ENCODE measurements at places on chromosomes 3 and 15. TPM values are rescaled to one million over a fixed set of nuclear protein-coding genes. Genes with fewer than 3 reads are reported as not detected.

- DNase-seq = no peak
These were observed 1066.1 kb downstream of the FHIT start for GRCh38 chr3:60185161-60185560.

GRCh38 chr15:74725845-74726773 is 781 bp upstream of the CYP1A1 start:
- no peak for DNase-seq

- DNase-seq = no peak
These were observed 7.1 kb downstream of the ITGA11 start for GRCh38 chr15:68424754-68425390.

- DNase-seq = no peak
These were observed 132.4 kb upstream of the OSTN start for GRCh38 chr3:191066669-191067068.

- DNase-seq = no peak
These were observed 8.4 kb upstream of the FBXL22 start for GRCh38 chr15:63588826-63589225.

KIF15 gene
- 26.9 TPM for polyA plus RNA-seq

Measured in left renal pelvis (tissue), 4 donors.